NCI-H2029 (cell line): ENCODE measurements at places on chromosomes 2 and 18.

- DNase-seq = no peak
Measured at GRCh38 chr2:147416099-147416498, 428.7 kb upstream of the ACVR2A start.

GRCh38 chr2:103169861-103170260 is 408.0 kb downstream of the TMEM182 start:
- no peak for DNase-seq

DNA sequence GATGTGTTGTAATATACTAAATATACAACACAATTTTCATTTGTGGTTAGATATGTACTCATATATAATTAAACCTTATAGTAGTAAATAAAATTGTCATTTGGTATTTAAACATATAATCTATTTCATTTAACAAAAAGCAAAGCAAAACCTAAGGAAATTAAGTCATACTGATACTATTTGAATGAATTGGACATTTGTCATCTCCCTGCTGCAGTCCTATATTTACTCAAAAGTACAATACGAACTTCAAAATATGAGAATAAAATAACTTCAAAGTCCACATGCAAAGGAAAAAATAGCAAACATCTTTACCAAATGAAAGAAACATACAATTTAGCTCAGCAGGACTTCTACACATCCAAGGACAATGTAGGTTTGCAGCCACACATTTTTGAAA is 11.8 kb upstream of the HAT1 start:
- DNase-seq = no peak

DNA sequence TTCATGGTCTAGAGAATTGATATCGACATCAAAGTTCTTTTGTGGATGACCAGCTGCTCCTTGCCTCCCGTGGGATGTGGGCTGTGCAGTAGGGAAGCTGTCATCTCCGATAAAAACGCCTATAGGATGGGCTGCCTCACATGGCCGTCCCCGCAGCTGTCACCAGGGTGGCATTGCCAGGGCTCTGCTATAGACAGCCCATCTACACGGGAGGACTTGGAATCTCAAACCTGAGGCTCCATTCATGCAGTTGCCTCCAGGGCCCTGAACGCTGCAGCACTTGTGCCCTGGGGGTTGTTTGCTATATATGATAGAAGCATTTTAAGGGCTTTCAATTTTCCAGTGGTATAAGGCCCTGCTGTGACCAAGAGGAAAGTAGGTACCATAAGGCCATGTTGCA is 183.1 kb downstream of the MYCN start:
- DNase-seq = no peak

DNA sequence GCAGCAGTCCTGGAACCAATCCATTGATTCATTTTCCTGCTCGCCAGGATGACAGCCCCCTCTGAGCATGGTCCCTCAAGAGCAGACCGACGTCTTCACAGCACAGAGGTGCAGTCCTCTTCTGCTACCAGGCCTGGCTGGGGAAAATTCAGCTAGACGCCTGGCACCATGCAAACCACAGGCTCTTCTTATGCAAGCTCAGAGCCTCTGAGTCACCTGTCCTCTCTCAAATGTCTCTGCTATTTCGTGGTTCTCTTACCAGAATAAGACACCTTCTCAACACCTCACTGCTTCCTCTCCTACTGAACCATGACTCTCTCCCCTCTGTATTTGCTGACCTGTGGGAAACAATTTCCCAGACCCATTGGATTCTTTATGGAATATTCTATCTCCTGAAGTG is 79.8 kb upstream of the CYRIA start:
- no peak for DNase-seq

GRCh38 chr2:64601785-64602391 is 51.8 kb downstream of the SERTAD2 start:
- DNase-seq = no peak

GRCh38 chr2:190020720-190021119 is 41.8 kb downstream of the MSTN start:
- no peak for DNase-seq

GRCh38 chr2:37770797-37771196 is 99.4 kb upstream of the CDC42EP3 start:
- no peak for DNase-seq

DNA sequence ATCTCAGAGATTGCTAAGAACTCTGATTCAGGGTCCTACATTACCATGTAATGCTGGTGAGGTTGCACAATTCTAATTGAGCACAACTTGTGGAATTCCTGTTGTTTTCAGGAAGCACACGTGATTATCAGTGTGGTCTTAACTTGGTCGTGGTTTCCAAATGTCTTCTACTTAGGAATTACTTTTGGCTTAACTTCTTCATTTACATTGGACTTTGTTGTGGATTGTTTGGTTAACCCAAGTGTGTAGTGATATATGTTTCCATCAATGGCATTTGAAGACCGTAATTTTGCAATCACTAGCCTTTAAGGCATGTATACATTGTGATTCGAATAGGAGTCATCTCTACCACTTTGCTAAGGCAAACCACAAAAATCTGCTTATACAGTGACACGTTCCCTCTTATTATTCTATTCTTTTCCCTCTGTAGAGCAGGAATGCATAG is 373.3 kb downstream of the IRS1 start:
- DNase-seq = no peak

GRCh38 chr2:239519089-239519920 is 118.5 kb upstream of the HDAC4 start:
- DNase-seq = peak; percentile 12

DNA sequence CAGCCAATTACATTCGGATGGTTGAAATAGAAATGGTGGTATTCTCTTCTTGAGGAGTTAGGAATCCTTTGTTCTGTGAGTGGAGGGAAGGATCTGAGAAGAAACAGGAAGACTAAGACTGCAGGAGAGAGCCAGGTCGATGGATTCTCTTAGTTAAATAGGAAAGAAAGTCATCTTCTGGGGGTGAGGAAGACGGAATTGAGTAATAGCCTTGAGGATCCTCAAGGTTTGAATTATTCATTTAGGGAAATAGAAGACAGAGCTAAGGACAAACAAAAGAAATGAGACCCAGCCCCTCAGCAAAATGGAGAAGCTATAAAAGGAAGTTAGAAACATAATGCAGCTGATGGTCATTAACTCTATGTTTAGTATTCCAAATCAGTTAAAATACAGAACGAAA is 1.8 kb downstream of the LAPTM4A start:
- DNase-seq = no peak

GRCh38 chr2:3954261-3954660 is 250.9 kb downstream of the DCDC2C start:
- DNase-seq = no peak

DNA sequence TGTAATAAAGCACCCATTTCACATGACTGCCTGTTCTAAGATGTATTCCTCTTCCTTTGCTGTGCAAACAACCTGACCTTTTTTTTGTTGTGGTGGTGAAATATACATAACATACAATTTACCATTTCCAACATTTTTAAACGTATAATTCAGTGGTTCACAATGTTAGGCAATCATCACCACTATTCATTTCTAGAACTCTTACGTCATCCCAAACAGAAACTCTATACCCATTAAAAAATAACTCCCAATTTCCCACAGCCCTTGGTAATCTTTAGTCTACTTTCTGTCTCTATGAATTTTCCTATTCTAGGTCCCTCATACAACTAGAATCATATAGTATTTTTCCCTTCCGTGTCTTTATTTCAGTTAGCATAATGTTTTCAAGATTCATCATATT is 36.7 kb downstream of the RND3 start:
- DNase-seq = no peak

- DNase-seq = no peak
Measured at GRCh38 chr2:46850742-46851141, 64.9 kb downstream of the MCFD2 start.

- DNase-seq = no peak
Measured at GRCh38 chr18:37559194-37559593, 6.4 kb downstream of the CELF4 start.

DNA sequence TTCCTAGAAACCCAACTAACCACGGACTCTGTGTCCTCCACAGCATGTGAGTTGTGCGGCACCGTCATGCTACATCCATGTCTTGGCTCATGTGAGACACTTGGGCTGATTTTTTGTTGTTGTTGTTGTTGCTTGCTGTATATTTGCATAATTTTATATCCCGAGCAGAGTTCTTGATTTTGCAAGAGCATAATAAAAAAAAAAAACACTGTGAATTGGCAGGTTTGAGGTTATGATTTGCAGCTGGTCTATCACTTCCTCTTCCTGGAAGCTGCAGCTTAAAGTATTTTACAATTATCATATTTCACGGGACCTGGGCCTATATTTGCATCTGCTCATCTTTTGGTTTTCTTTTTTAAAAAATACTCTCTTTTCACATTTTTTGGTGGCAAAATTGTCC is 142.3 kb upstream of the NRP2 start:
- no peak for DNase-seq

DNA sequence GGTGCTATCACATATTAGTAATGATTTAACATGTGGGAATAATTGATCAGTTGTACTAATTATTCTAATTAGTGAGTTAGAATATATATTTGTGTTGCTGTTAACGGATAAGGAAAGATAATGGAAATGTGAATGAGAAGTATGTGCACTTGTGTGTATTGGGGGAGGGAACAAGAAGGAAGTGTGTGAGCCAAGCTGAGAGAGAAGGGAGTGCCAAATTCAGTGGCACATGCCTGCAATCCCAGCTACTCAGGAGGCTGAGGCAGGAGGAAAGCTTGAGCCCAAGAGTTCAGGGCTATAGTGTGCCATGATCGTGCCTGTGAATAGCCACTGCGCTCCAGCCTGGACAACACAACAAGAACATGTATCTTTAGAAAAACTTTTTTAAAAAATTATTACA is 9.3 kb downstream of the BARD1 start:
- no peak for DNase-seq

DNA sequence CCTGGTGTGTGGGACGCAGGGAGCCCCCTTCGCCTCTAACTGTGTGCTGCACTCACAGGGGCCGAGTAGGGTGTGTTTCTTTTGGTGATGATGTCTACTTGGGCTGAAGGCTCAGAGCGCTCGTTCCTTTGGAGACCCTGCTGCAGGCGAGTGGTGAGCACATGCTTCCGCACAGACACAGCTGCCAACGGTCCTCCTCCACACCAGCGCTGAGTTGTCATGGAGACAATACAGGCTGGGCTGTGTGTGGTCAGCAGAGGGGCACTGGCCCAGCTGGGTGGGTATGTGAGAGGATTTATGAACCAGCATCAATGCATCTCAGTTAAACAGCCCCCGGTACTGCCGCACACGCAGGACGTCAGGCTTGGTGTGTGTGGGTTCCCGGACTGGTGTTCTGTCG is 143.5 kb downstream of the SH3RF3 start:
- no peak for DNase-seq

DNA sequence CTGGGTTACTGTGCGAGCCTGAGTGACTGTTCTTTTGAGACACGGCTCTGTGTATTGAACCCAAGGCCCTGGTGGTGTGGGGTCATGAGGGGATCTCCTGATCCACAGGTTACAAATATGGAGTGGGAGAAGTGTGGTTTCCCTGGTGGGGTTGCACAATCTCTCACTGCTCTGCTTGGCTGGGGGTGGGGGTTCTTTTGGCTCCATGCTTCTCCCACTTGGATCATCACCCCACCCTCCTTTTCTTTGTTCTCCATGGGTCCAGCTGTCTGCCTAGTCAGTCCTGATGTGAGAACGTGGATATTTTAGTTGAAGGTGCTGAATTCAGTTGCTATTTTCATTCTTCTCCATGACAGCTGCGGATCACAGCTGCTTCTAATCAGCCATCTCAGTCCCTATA is 37.8 kb downstream of the AGPS start:
- DNase-seq = no peak

- no peak for DNase-seq
Measured at GRCh38 chr18:32695534-32695933, 77.3 kb downstream of the KLHL14 start.

GRCh38 chr2:95020275-95021022 is 5.1 kb upstream of the MAL start:
- no peak for DNase-seq

DNA sequence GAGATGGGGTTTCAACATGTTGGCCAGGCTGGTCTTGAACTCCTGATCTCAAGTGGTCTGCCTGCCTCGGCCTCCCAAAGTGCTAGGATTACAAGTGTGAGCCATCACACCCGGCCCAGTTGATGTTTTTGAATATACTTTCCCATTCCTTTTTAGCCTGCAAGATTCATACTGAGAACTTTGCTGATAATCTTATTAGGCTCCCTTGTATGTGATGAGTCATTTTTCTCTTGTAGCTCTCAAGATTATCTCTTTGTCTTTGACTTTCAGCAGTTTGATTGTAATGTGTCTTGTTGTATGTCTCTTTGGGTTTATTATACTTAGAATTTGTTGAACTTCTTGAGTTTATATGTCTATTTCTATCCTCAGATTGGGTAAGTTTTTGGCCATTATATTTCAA is 81.4 kb downstream of the OTX1 start:
- DNase-seq = no peak

DNA sequence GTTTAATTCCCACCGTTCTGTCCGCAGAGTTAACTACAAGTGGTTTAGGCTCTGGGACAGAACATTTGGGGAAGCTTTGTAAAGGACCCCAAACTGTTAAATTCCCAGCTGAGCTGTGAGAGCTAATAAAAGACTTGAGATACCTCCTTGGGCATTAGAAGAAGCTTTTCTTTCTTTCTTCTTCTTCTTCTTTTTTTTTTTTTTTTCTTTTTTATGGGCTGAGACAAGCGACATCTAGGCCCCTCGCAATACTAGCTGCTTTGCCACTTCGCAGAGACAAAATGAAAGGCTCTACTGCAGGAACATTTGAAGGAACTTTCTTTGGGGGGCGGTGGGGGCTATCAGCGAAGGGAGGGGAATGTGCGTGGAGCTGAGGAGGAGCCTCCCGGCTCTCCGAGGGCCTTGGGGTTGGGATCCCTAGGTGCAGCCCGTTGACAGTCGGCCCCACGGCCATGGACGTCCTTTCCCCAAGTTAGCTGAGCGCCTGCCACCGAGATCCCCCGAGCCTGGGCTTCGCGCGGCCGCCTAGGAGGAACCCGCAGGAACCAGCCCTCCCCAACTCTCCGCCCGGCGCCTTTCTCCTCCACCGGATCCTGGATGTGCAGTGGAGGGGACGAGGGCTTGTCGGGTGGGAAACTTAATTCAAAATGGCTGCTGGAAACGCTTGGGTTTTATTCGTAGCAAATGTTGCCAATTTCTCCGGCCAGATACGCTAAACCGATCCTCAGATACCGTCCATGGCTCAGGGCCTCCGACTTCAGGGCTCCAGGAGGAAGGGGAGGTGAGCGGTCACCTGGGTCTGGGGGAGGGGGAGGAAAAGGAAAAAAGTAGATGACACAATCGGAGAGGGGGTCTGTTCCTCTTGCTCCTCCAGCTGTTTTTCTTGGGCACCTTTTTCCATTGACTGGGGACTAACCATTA is 4.2 kb downstream of the MEIS1 start:
- no peak for DNase-seq

DNA sequence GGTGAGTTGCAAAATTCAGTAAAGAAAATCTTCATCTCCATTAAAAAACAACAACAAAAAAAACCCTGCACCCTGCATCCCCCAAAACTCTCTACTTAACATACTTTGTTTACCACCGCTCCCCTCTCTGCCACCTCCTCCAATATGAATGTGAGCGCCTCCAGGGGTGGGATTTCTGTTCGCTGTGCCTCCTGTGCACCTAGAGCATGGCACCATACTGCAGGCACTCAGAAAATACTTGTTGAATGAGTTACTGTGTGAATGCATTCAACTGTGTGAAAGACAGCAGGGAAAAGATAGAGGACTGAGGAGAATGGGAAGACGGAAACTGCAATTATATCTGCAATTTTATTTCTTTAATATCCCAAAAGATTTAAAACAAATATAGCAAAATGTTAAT is 4.5 kb downstream of the CEBPZ start:
- no peak for DNase-seq
